Bronchus fibroblast of lung (primary cell): ENCODE measurements at places on chromosomes 5 and 9. TPM values are rescaled to one million over a fixed set of nuclear protein-coding genes. Genes with fewer than 3 reads are reported as not detected.

TAF11L7 gene
- not detected in 2 replicates for total RNA-seq

SPATA9 gene
- total RNA-seq: 0.15 and 0.84 TPM in 2 replicates

TSC1 gene
- total RNA-seq: 17.4 and 20.3 TPM in 2 replicates

SLC46A2 gene
- not detected in 2 replicates for total RNA-seq

LRRC19 gene
- not detected in 2 replicates for total RNA-seq

SPEF2 gene
- total RNA-seq: 0.74 and 1.0 TPM in 2 replicates
